Keratinocyte (primary cell): ENCODE measurements at places on chromosomes 5 and 9.

GRCh38 chr5:172213126-172213525 lies 19.2 kb downstream of the EFCAB9 start:
- no peak for DNase-seq

DNA sequence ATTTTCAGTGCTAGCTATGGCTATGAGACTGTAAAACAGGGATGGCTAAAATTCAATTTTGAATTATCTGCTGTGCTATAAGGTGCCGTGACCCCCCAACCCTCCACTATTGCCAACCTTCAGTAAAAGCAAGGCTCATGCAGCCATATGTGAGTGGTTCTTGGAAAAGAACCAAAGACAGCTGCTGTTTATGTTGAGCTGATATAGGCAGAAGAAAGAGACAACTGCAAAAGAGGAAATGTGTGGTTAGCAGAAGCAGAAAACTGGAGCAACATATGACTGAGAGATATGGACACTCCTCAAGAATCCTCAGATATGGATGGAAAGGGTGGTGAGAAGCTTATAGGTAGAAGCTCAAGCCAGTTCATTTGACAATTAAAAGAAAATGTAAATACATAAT lies 200.3 kb downstream of the TLE1 start:
- no peak for DNase-seq

DNA sequence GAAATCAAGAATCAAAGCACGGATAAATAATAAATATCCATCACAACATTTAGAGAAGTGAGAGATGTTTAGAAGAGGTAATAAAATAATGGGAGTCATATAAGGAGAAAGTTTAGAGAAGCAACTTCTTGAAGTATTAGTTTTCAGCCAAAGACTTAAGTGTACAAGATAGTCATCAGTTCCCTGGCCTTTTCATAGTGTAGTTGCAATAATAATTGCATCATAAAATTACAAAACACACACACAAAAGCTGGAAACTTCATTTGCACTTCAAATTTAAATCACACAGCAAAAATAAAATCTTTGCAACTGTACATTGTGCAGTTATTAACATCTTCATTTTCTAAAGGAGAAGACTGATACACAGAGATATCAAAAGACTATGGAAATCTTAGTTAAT lies 319.1 kb upstream of the RGMB start:
- DNase-seq: no peak

- DNase-seq: no peak
Observed at GRCh38 chr5:139524940-139525585, 36.1 kb upstream of the UBE2D2 start.

DNA sequence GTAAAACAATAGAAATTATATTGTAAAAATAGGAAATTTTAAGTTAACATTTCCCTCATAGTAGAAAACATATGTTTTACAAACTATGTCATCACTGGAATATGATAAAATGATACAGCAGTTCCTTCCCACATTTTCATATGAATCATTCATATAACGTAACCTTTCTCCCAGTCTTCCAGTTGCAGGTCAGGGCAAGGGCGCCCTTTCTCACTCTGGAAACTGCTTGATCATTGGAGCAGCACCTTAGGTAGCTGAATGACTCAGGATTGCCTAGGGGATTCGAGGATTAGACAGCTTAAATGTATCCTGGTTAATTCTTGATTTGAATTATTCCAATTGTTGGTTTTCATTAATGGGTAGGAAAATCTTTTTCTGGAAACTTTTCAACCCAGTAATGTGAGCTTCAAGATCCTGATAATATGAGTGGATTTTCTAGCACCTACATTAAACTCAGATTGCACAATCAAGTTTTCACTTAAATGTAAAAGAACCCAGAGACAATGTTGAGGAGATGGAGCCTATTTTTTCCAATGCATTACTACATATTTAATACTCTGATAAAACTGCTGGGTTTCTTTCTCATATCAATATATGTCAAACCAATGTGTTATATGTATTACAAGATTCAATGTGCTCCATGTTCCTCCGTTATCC lies 32.6 kb upstream of the ANXA1 start:
- DNase-seq: peak; percentile 80

- DNase-seq: no peak
Observed at GRCh38 chr9:113624721-113625120, 161.2 kb downstream of the RGS3 start.

DNA sequence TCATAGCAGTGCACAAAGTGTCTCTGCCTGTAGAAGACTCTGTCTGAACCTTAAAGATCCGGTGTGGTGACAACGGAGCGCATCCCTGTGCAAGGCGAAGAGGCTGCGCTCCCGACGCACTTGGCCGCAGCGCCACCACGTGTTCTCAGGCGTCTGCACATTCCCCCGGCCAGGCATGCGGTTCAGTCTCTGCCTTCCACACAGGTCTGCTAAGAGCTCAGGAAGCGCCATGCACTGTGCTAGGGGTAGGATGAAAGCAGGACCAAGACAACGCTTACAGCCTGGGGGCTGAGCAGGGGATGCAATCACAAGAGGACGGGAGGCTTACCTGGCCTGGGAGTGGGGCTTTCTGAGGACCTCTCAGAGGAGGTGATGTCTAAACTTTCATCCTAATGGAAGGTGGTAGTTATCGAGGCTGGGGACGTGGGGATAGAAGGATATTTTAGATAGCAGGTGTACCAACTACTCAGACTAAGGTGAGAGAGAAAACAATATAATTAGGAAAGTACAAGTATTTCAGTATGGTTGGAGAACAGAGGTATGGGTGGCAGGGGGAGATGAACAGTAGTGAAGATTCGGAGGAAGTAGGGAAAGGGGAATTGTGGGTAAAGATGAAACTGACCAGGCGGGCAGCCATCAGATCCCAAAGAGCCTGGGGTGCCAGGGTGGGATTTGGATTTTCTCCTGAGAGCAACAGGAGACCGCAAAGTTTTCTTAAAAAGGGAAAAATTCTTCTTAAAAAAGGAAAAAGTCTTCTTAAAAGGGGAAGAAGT lies 13.3 kb downstream of the CAPSL start:
- DNase-seq: no peak
